ENCODE measurements at places on chromosomes 12 and 14.
A peak's percentile ranks its signal among the peaks of the same experiment; 100 is the strongest.

GRCh38 chr12:98369581-98369980, 145.8 kb upstream of the TMPO start:
- DNase-seq = no peak

DNA sequence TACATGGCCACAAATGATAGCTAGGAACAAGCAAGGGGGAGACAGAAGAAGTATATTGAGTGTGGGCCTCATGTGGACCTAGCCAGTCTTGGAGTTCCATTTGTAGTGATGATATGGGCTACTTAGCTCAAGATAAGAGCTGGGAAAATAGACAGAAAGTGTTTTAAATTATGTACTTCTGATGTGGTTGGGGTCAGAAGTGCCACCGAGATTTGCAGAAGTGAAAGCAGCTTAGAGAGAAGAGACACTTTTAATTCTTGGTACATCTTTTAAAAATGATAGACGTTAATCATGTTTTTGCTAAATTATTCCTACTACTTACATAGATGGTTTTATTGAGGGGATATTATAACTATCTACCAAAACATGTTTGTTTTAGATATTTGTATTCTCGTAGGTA, 198.3 kb upstream of the PDZRN4 start:
- no peak for DNase-seq

GRCh38 chr12:67727702-67728666, 79.4 kb downstream of the DYRK2 start:
- DNase-seq = no peak

- DNase-seq = no peak
Observed at GRCh38 chr12:116263844-116264243, 13.6 kb downstream of the MED13L start.

DNA sequence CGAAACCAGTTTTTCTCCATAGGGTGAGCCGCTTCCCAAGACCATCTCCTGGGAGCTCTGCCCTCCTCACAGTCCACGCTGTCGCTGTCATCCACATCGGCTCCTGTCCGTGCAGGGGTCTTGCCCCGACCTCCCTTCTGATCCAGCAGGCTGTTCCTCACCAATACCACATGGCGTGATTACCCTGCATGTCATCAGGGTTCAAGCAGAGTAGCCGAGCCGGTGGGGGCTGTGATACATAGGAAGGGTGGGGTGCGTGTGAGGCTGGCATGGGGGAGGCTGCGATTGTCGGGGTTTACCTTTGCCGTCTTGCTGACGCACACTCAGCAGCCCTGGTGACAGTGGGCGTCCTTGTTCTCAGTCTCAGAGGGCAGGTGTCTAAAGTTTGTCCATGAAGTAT, 17.0 kb downstream of the TEDC1 start:
- DNase-seq = no peak

GRCh38 chr12:63949902-63950301, 105.4 kb downstream of the SRGAP1 start:
- peak; percentile 64 for DNase-seq

Measured in left lung (tissue), 14 donors.